HuH-7 (cell line): ENCODE measurements at places on chromosomes 11 and 22.

DNA sequence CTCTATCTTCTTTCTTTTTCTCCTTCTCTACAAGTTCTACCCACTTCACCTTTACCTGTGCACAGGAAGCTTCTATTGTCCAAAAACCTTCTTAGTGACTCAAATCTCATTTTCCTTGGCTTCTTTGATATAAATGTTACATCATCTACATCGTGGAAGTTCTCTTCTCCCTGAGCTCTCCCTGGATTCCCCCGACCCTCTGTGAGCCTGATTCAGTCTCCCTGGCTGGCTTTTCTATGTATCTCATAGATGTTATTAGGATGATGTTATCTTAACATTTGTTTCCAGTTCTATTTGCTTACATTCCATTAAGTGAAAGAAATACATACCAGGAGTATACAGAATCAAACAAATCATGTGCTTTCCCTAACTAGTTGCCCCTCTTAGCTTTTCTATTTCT is 235.8 kb upstream of the PITPNB start:
- DNase-seq = no peak

- no peak for DNase-seq
Measured at GRCh38 chr11:86497310-86497709, 122.6 kb downstream of the CCDC81 start.

GRCh38 chr11:66465373-66466224 is 1.1 kb upstream of the PELI3 start:
- DNase-seq = peak; percentile 71

GRCh38 chr11:23903044-23903704 is 593.7 kb upstream of the LUZP2 start:
- no peak for DNase-seq

GRCh38 chr11:85299258-85299942 is 327.7 kb downstream of the DLG2 start:
- no peak for DNase-seq

DNA sequence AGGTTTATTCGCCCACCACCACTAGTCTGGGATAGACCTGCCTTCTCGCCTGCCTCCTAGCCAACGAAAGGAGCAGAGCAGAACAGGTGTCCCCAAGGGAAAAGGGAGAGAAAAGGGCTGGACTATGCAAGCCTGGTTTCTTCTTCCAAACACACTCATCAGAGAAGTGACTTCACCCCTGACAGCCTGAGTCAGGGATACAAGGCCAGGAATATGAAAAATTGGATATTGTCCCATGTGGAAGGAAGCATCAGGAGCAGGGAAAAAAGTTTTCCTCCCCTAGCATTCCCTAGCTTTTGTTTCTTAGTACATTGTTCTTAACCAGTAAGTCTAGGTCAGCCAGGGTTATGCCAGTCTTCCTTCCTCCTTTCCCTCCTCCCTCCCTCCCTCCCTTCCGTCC is 56.9 kb upstream of the TNRC6B start:
- no peak for DNase-seq

GRCh38 chr11:73070653-73071052 is 71.5 kb downstream of the FCHSD2 start:
- no peak for DNase-seq

DNA sequence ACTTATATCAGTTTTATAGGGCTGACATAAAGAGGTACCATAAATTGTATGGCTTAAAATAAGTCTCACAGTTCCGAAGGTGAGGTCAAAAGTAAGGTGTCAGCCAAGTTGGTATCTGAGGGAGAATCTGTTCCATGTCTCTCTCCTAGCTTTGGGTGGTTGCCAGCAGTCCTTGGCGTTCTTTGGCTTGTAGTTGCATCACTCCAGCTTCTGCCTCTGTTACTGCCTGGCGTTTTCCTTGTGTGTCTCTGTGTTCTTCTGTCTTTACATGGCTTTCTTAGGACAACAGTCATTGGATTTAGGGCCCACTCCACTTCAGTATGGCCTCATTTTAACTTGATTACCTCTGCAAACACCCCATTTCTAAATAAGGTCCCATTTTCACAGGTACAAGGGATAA is 16.7 kb downstream of the MMP7 start:
- no peak for DNase-seq

DNA sequence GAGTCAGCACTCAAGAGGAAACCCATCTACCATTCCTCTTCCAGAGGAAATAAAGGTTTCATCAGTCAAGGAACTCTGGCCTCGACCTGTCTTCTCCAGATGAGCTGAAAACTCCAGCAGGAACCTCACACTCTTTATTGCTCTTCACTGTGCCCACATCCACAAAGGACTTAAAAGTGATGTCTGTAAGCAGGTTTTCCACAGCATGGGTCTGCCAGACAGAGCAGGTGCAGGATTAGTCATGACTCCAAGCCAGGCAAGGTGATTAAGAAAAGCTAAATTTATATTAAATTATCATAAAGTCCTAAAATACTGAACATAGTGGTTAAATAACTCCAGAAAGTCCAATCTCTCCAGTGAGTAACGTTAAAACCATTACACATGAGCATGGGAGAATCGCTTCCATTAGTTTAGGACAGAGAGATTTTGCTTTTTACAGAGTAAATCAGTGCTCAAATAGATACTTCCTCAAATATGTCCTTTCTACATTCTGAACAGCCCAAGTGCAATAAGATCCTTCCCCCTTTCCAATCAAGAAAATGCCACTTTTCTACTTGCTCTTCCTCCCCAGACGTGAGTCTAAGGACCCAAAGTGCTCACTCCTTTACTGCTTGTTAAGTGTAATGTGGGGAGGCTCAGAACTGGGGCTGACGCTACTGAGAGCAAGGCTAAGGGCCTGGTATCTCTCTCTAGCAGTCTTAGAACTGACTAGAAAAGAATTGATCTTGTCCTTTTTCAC is 10.7 kb upstream of the CKAP5 start:
- no peak for DNase-seq

DNA sequence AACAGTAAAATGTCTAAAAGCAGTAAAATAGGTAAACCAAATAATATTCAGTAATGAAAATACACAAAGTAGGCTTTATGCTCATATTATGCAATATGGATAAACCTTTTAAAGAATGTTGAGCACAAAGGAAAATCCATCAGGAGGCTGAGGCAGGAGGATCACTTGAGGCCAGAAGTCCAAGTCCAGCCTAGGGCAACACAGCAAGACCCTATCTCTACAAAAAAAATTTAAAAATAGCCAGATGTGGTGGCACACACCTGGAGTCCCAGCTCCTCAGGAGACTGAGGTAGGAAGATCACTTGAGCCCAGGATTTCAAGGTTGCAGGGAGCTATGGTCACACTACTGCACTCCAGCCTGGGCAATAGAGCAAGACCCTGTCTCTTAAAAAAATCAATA is 17.7 kb upstream of the LMO2 start:
- no peak for DNase-seq

DNA sequence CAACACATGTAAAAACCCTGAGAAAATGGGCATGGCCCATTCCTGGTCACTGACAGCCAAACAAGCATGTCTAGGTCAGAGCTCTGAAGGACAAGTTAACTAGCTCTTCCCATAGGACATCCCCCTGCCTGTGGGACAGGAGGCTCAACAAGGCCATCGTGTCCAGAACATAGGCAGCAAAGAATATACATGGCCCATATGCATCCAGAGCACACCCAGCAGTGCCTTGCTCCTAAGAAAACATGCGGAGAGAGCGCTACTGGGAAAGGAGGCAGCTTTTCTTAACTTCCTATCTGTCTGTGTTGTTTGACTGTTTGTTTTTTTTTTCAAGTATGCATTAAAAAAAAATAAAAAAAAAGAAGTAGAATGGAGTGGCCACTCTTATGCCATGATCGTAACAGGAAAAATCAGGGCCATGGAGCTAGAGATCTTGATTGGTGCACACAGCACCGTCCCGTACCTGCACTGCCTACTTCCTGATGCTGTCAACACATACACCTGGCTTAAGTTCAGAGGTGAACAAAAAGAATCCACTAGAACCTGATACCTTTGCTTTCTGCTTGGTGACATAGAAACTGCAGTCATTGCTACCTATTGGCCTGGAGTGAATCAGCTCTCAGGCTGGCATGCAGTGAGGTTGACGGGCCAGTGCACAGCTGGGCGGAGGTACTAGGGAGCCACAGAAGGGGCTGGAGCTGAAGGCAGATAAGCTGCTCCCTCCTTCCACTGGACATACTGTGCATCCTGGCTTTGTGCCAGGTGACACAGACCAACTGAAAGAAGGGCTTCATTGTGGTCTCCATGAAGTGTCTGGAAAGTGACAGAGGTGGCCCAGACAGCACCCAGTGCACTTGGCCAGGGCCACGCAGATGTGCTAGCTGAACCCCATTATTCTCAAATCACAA is 11.9 kb downstream of the UFD1 start:
- DNase-seq = no peak

- no peak for DNase-seq
Measured at GRCh38 chr11:63770763-63771162, 2.2 kb upstream of the ZFTA start.

DNA sequence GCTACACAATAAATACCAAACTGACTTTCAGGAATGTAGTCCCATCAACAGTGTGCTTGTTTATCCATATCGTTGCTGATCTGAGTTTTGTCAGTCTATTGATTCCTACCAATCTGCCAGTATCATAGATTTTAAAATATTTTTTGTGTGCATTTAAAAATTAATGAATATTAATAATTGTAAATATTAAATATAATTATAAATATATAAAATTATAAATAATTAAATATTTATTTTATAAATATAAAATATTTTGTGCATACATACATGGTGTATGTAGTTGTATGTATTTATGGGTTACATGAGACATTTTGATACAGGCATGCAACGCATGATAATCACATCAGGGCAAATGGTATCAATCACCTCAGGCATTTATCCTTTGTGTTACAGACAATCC is 53.6 kb downstream of the CUL5 start:
- DNase-seq = no peak

- no peak for DNase-seq
Measured at GRCh38 chr11:129281471-129282415, 89.6 kb upstream of the ARHGAP32 start.

- DNase-seq = no peak
Measured at GRCh38 chr11:6307876-6308275, 12.4 kb downstream of the CAVIN3 start.

DNA sequence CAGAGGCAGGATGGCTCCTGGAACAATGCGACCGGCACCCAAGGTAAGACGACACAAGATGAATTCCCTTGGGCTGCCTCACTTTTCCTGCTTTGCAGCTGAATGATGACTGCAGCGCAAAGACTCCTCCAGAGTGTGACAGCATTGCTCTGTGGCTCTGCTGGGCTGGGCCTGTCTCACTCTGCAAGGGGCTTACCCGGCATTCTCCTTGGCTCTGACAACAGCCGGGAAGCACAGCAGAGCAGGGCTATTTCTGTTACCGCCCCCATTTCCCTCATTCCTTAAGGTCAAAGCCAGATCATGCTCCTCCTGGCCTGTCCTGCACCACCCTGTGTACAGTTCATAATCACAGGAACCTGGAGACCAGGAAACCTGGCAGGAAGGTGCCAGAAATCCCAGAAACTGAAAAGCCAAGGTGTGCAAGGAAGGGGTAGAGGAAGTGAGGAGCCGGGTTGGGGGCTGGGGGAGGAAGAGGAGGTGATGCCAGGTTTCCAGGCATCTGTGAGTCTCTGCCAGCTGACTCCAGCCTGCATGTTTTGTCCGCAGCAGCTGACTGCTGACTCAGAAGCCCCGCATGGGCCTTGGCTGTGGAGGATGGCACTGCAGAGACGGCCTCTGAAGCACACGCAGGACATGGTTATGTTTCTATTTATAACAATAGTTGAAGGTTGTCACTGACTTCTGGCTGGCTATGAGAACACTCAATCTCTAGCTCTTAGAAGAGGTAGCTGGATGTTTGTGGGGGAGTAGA is 113.6 kb downstream of the MICAL3 start:
- no peak for DNase-seq

GRCh38 chr11:37770145-37770544 is 1172.1 kb upstream of the RAG2 start:
- no peak for DNase-seq

- peak; percentile 15 for DNase-seq
Measured at GRCh38 chr11:19191530-19192169, 10.1 kb downstream of the CSRP3 start.

GRCh38 chr11:120959189-120959588 is 64.7 kb upstream of the TBCEL start:
- no peak for DNase-seq

GRCh38 chr11:79321263-79321662 is 119.6 kb downstream of the TENM4 start:
- DNase-seq = no peak

GRCh38 chr11:113613619-113614018 is 92.5 kb downstream of the TMPRSS5 start:
- DNase-seq = no peak

- no peak for DNase-seq
Measured at GRCh38 chr11:78138694-78139421, 568 bp downstream of the ALG8 start.

- no peak for DNase-seq
Measured at GRCh38 chr22:35315855-35316745, 16.4 kb downstream of the TOM1 start.

DNA sequence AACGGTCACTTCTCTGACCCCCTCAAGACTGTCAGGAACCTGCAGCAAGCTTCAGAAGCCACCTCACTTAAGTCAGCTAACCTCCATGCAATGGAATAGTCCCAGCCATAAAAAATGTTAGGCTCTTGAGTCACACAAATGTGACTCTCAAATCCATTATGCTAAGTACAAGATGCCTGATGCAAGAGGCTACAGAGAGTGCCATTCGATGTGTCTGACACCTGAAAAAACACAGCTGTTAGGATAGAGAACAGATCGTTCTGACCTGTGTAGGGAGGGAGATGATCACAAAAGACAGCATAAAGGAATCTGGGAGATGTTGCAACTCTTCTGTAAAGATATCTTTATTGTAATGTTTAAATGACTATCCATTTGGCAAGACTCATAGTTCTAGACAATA is 712.4 kb downstream of the TBC1D22A start:
- DNase-seq = no peak

GRCh38 chr11:225734-226453 is 10.2 kb downstream of the SIRT3 start:
- DNase-seq = no peak

GRCh38 chr22:20566420-20567260 is 59.2 kb downstream of the MED15 start:
- DNase-seq = no peak
